Stimulated activated CD4-positive, alpha-beta T cell treated with anti-CD3 and anti-CD28 coated beads, Interleukin-1b, Interleukin-23, amount 100 ng/mL, for 1 hour (primary cell): ENCODE measurements at places on chromosomes 3 and 15.

GRCh38 chr15:60801395-60801794, 322.5 kb upstream of the ICE2 start:
- DNase-seq: no peak

- no peak for DNase-seq
Measured at GRCh38 chr3:188158731-188159310, 4.9 kb downstream of the LPP start.

DNA sequence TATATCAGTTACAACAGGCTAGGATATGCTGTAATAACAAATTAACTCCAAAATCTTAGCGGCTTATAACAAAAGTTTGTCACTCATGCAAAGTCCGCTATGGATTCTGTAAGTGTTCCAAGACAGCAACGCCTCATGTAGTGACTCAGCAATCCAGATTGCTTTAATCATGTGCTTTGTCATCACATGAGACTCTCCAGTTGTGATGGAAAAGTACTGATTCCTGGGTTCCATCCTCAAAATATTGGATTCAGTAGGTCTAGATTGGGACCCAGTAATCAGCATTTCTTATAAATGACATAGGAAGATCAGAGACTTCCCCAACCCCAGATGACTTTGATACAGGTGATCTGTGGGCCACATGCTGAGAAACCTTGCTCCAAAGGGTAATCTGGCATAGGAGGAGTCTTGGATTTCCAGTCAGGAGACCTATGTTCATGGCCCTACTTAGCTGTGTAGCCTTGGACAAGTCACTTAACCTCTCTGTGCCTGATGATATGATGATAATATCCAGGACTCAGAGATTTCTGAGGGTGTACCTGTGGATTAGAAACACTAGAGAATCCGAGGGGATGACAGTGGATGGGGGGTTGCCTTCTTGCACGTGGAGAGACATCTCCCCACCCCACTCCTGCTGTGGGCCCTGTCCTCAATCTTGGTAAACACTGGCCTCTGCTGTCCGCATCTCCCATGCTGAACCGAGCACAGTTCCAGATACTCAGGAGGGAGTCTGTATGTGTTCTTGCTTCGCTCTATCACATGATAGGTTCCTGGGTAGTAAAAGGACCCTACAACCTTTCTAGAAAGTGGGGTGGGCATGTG, 65.5 kb downstream of the CORO2B start:
- DNase-seq: no peak

GRCh38 chr3:48990636-48991469, 812 bp downstream of the P4HTM start:
- no peak for DNase-seq

GRCh38 chr15:47292638-47293190, 424.6 kb upstream of the SEMA6D start:
- no peak for DNase-seq

DNA sequence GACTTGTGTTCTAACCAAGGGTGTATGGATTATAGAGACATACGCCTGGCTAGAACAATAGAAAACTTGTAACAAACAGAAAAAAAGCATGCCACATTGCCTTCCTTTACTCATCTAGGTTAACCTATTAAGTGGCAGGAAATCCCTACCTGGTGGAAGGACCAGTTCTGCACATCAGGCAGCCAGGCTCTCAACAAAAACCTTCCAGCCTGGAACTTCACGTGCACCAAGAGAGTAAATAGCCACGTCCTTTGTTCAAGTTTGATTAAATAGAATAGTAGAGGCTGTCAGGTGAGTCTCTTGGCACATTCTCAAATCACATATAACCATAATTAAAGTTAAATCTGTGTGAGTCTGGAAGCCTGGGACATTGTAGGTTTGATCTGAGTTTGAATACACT, 85.0 kb upstream of the DPH6 start:
- DNase-seq: no peak

DNA sequence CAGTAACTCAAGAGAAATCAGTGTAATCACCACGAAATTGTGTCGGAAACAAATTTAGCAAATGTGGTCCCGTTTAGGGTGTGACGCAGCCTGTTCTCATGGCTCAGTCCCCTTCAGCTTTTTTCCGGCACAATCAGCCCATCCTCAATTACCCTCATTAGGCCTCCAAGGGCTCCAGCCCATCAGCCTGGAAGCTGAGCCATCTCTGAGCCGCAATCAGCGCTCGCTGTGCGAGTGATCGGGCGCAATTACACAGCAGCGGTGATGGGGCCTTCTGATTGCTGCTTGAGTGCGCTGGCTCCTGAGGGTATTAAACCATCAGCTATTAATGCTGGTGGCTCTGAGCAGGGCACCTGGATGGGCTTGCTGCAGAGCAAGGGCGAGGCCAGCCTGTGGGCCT, 55.6 kb downstream of the PLXNA1 start:
- DNase-seq: no peak

GRCh38 chr3:152559246-152559645, 275.7 kb upstream of the P2RY1 start:
- no peak for DNase-seq

GRCh38 chr3:76300746-76301145, 515.4 kb upstream of the ZNF717 start:
- DNase-seq: no peak

GRCh38 chr3:126493739-126494138, 18.0 kb upstream of the ZXDC start:
- DNase-seq: no peak

GRCh38 chr15:96593735-96594134, 263.2 kb downstream of the NR2F2 start:
- no peak for DNase-seq

DNA sequence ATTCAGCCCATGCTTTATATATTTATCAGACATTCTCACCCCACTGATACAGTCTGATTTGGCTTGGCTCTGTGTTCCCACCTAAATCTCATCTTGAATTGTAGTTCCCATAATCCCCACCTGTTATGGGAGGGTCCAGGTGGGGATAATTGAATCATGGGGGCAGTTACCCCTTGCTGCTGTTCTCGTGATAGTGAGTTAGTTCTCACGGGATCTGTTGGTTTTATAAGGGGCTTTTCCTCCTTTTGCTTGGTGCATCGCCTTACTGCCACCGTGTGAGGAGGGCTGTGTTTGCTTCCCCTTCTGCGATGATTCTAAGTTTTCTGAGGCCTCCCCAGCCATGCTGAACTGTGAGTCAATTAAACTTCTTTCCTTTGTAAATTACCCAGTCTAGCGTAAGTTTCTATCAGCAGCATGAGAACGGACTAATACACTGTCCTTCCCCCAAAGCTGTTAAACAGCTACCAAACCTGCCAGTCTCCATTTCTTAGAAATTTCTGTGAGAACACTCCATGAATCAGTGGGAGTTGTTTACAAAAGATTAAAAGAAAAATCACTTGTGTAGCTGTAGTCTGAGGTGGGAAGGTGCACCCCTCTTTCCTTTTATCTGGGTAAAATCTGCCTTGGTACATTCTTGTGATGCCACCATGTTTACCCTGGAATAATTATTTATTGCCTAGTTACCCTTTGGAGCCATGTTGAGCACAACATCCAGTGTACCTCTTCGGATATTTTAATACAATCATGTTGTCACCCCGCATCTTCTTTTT, 160.5 kb downstream of the THSD4 start:
- no peak for DNase-seq

- no peak for DNase-seq
Measured at GRCh38 chr3:11513817-11514135, 129.9 kb downstream of the VGLL4 start.

DNA sequence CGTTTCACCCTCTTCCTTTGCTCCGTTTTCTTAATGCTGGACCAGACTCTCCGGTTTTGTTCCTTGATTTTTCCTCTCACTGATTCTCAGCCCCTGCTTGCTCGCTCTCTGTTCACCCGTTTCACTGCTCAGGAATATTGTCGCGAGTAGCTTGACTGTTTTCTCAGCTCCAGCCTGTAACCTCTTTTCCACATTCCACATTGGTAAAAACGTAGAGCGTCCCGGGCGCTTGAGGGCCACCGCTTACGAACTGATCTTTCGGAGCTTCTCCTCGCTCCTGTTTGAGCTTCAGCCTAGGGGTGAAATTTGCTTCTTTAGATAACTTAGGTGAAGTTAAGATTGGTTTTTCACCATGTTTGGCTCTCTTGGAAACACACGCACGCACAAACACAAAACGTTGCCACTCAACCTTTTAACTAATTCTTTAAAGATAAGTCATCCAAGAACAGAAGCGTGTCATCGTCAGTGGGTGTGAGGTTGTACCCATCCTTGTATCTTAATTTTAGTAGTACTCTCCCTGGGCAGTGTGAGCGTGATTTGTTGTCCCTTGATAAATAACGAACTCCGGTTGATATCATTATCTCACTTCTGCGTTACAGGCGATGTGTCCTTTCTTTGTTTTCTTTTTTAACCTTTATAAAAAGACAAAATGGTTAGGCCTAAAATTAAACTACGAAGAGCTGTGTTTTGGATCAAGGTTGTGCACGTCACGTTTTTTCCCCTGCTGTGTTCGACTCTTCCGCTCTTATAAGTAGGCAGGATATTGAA, 1.0 kb downstream of the PAK2 start:
- DNase-seq: no peak

- DNase-seq: no peak
Measured at GRCh38 chr15:84761607-84762131, 13.3 kb downstream of the ZNF592 start.

- no peak for DNase-seq
Measured at GRCh38 chr3:141114816-141115460, 63.8 kb downstream of the SPSB4 start.

- DNase-seq: no peak
Measured at GRCh38 chr15:68022061-68022460, 32.1 kb upstream of the PIAS1 start.

GRCh38 chr3:99218468-99218867, 317.0 kb upstream of the DCBLD2 start:
- DNase-seq: no peak

DNA sequence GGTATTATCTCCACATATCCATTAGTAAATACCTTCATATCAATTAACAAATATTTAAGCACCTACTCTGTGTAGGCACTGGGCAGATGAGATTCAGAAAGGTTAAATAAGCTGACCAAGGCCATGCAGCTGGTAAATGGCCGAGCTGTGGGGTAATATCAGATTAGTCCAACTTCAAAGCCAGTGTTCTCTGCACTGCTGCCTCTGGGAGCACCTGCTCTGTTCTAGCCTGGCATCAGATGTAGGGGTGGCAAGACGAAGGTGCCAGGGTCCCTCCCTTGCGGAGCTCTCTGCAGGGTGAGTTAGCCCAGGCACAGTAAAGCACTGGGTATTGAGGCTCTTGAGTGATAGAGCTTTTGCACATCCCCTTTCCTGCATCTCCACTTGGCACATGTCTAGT, 5.5 kb downstream of the TATDN2 start:
- no peak for DNase-seq

- no peak for DNase-seq
Measured at GRCh38 chr3:149119466-149119865, 10.0 kb upstream of the HPS3 start.

DNA sequence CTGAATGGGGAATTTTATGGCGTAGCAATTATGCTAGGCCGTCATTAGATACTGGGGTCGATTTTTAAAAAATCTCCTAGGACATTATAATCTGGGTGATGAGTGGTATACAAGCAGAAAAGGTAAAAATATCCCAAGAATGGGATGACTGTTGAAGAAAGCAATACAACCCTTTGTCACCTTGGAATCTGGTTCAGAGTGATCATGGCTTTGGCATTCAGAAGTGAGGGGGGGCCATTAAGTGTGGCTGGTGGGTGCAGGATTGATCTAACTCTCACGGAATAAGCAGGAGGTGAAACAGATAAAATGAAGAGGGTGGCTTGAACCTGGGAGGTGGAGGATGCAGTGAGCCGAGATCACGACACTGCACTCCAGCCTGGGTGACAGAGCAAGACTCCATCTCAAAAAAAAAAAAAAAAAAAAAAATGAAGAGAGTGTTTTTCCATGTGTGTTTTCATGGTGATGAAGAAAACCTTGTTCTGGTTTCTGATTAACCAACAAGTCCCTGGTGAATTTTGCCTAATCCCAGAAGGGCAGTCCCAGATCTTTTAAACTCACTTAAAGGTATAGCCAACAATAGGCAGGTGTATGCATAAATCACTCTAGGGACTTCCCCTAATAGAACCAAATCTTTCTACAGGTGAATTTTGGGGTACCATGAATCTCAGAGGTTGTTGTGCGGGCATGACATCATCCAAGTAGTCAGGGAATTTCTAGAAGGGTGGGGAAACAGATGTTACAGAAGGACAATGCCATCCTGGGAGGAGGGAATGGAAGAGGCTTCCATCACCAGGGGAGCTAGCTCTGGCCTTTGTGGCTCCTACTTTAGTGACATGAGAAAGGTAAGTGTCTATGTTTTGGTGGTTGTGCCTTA, 3.1 kb upstream of the RAD54L2 start:
- no peak for DNase-seq

- no peak for DNase-seq
Measured at GRCh38 chr3:69092030-69092516, 7.3 kb downstream of the ARL6IP5 start.

DNA sequence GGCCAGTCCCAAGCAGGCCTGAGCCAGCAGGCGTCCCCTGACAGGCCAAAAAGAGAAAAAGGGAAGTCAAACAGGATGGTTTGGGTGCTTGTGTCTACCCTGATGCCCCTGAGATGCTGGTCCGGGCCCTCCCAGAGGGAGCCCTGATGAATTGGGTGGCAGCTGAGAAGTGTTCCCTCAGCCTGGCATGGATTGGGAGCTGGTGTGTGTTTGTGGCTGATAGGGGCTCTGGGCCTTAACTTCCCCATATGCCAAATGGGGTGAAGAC, 1.4 kb downstream of the FBLN2 start:
- DNase-seq: no peak

GRCh38 chr3:59809016-59809415, 759.2 kb upstream of the CFAP20DC start:
- no peak for DNase-seq

DNA sequence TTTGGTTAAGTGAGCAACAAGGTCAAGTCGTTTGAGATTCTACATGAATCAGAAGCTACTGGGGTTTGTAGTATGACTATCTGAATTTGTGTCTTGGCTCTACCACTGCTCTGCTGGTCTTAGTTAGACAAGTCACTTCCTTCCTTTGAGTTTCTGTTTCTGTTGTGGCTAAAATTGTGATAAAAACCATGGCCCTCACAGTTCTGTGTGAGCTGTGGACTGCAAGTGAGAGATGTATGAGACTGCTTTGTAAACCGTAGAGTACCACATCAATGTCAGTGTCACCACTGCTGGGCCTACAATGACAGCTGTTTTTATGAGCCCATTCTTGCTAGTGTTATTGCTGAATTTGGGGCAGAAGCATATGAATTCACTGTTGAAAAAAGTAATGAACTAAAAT, 32.7 kb downstream of the RARB start:
- DNase-seq: no peak

- DNase-seq: no peak
Measured at GRCh38 chr15:80970658-80971057, 19.0 kb downstream of the MESD start.

DNA sequence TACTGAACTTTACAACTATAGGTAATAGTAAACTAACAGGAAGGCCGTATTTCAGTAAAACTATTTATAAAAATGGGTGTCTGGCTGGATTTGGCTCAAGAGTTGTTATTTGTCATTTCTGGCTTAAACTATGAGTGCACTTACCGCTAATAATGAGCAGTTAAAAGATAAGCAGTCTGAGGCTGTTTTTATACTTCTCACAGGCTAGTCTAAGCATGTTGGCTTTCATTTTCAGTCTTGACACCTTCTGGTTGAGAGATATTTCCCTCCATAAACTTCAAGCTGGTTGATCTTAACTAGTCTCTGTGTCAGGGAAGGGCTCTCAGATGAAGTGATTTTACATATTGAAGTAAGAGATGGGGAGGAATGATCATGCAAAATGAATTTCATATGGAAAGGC, 96.1 kb downstream of the RSRC1 start:
- no peak for DNase-seq

GRCh38 chr15:100405179-100405578, 63.4 kb upstream of the ADAMTS17 start:
- DNase-seq: no peak
